Caco-2 (cell line): ENCODE measurements at places on chromosomes 1 and 21.

GRCh38 chr1:198556971-198557370 is 16.5 kb upstream of the ATP6V1G3 start:
- DNase-seq = no peak

DNA sequence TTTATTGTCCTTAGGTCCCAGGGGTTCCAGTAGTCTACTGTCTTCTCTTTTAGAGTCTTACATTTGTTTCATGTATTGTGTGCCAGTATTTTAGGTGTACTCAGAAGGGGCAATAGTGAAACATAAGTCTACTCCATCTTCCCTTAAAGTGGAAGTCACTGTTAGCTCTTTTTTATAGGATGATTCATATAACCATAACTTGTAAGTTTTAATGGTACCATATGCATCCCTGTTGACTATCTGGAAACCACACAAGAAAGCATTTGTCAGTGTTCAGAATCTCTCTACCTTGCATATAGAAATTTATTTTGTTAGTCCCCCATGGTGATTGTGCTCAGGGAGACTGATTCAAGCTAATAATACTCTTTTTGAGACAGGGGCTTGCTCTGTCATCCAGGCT is 149.9 kb downstream of the HS2ST1 start:
- DNase-seq = no peak

- DNase-seq = no peak
Measured at GRCh38 chr1:6041432-6042062, 4.1 kb upstream of the KCNAB2 start.

DNA sequence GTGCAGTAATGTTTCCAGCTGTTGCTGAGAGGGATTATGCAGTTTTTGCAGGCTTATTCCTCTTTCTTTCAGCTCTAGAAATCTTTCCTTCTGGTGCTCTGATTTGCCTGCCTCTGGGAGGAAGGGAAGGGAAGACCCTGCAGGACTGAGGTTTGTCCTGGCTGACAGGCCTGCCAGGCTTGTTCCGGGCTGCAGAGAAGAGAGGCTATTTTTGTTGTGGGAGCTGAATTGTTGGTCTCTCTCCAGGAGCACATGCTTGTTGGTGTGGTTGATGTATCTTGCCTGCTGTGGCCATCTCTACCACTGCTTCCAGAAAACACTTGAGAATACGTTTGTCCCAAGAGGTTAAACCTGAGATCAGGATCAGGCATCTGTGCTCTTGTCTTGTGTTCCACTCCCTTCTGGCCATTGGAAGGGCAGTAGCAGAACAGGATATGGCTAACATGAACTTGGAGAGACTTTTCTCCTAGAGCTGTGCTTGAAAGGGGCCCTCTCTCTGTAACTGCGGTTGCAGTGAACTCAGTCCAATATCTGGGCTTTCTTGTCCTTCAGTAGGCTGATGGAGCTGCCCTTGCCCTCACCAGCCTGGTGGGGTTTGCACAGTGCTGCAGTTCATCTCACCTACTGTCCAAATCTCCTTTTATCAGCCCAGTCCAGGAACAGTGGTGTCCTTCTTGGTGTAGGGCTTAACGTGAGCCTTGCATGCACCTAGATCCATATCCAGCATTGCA is 21.5 kb upstream of the SLC25A34 start:
- no peak for DNase-seq

DNA sequence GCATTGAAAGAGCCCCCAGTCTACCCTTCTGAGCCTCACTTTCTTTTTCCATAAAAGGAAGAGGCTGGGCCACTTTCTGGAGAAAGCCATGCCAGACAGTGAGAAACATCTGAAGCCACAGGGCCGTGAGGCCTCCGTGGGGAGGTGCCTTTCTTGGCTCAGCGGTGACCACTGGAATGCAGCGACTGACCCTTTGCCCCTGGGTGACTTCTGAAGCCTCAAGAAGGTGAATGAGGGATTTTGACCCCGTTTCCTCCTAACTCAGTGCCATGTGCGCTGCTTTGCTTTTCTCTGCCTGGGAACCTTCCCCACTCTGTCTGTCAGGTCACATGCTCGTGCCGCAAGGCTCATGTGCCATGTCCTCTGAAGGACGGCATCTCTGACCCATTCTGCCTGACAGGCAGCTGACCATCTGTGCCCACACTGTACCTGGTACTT is 44.7 kb upstream of the A3GALT2 start:
- DNase-seq = peak; percentile 62
